Spinal cord (tissue), 10 donors: ENCODE measurements at places on chromosomes 2 and 18.

DNA sequence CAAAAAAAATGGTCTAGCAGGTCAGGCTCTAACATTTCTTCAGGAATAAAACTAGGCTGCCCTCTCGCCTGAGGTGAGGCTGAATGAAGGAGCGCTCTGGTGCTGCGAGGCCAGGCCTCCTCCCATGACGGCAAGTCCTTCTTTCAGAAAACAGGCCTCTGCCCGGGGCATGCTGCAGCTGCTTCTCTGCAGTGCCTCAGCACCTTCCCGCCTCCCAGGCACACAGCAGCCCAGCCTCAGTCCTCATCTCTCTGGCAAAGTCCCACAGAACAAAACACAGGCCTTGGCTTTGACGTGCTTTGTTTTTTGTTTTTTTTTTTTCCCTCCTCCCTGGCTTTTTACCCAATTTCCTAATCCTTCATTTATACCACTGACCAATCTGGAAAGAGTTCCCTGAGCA lies 74.8 kb downstream of the BCL11A start:
- no peaks in the 10 kb centered on the region for H3K27me3 ChIP-seq
- H3K36me3 ChIP-seq = no peaks in the 10 kb centered on the region
- no peak overlapping the region for H3K27ac ChIP-seq
- DNase-seq = no peak
- H3K4me1 ChIP-seq = peaks cover 20% of the 10 kb centered on the region

DNA sequence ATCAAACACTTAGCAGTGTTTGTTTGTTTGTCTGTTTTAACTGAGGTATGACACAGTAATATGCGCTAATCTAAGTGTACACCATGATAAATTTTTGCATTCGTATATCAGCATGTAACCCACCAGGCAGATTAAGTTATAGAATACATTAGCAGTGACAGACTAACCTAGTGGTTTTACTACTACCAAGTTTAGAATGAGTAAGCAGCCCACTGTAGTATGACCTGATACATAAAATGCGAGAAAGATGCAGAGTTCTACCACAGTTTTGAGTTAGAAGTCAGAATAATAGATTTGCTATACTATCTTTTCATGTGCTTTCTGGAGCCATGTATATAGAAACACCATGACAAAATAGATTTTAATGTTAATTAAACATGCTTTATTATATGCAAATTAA lies 19.1 kb upstream of the MAP4K4 start:
- H3K36me3 ChIP-seq = no peaks in the 10 kb centered on the region
- no peaks in the 10 kb centered on the region for H3K27me3 ChIP-seq
- H3K27ac ChIP-seq = peak overlapping the region; percentile 78
- no peak overlapping the region for H3K4me3 ChIP-seq
- H3K4me1 ChIP-seq = no peaks in the 10 kb centered on the region
- no peak for DNase-seq

- no peaks in the 10 kb centered on the region for H3K27me3 ChIP-seq
- H3K4me3 ChIP-seq = no peak overlapping the region
- H3K27ac ChIP-seq = no peak overlapping the region
- no peaks in the 10 kb centered on the region for H3K36me3 ChIP-seq
Measured at GRCh38 chr2:140509765-140510164, 1621.1 kb downstream of the LRP1B start.

GRCh38 chr2:123953846-123954245 lies 71.2 kb upstream of the CNTNAP5 start:
- no peak for DNase-seq
- H3K4me3 ChIP-seq = no peak overlapping the region
- H3K36me3 ChIP-seq = no peaks in the 10 kb centered on the region
- H3K27me3 ChIP-seq = no peaks in the 10 kb centered on the region
- no peak overlapping the region for H3K27ac ChIP-seq
- no peaks in the 10 kb centered on the region for H3K4me1 ChIP-seq

DNA sequence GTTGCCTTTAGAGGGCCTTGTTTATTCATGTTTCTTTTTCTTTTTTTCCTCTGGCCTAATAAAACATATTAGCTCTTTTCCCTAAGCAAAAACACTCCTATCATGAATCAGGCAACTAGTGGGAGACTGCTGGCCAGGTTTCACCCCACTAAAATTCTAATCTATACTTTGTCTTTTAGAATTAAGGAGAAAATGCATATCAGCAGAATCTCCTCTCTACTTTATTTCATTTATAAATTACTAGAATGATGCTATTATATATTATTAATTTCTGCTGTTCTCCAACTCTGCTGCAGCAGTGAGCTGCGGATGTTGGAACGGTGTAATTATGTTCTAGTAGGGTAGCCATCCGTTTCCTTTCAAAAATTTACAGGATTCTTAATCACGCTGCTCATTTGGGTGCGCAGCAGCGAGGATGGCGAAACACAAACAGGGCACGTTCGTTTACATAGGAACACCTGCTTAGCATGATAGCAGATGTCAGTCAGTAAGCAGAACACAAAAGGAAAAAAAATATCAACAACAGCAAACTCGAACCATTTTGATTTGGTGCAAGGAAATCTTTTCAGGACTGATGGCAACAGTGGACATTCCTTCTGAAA lies 30.5 kb downstream of the ZEB2 start:
- H3K36me3 ChIP-seq = no peaks in the 10 kb centered on the region
- H3K4me1 ChIP-seq = peaks cover 7% of the 10 kb centered on the region
- no peak for DNase-seq
- no peaks in the 10 kb centered on the region for H3K27me3 ChIP-seq

- H3K27me3 ChIP-seq = no peaks in the 10 kb centered on the region
- no peak overlapping the region for H3K27ac ChIP-seq
- no peaks in the 10 kb centered on the region for H3K4me1 ChIP-seq
- no peak overlapping the region for H3K4me3 ChIP-seq
Measured at GRCh38 chr2:188798159-188798558, 176.0 kb upstream of the COL3A1 start.

GRCh38 chr2:172734711-172735581 lies 699 bp upstream of the RAPGEF4 start:
- H3K4me1 ChIP-seq = peaks cover 11% of the 10 kb centered on the region
- peak overlapping the region; percentile 30 for H3K4me3 ChIP-seq
- H3K27me3 ChIP-seq = no peaks in the 10 kb centered on the region
- H3K27ac ChIP-seq = peak overlapping the region; percentile 25

DNA sequence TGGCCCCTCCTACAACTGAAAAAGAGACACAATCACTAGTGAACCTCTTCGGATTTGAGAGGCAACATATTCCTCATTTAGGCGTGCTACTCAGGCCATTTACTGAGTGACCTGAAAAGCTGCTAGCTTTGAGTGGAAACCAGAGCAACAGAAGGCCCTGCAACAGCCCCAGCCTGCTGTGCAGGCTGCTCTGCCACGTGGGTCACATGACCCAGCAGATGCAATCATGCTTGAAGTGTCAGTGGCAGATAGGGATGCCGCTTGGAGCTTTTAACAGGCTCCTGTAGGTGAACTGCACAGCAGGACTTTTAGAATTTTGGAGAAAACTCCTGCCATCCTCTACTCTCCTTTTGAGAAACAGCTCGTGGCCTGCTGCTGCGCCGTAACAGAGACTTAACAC lies 578.6 kb upstream of the RAB6C start:
- no peak for DNase-seq
- H3K4me1 ChIP-seq = peaks cover 3% of the 10 kb centered on the region
- H3K4me3 ChIP-seq = no peak overlapping the region
- H3K36me3 ChIP-seq = no peaks in the 10 kb centered on the region
- H3K27ac ChIP-seq = no peak overlapping the region

DNA sequence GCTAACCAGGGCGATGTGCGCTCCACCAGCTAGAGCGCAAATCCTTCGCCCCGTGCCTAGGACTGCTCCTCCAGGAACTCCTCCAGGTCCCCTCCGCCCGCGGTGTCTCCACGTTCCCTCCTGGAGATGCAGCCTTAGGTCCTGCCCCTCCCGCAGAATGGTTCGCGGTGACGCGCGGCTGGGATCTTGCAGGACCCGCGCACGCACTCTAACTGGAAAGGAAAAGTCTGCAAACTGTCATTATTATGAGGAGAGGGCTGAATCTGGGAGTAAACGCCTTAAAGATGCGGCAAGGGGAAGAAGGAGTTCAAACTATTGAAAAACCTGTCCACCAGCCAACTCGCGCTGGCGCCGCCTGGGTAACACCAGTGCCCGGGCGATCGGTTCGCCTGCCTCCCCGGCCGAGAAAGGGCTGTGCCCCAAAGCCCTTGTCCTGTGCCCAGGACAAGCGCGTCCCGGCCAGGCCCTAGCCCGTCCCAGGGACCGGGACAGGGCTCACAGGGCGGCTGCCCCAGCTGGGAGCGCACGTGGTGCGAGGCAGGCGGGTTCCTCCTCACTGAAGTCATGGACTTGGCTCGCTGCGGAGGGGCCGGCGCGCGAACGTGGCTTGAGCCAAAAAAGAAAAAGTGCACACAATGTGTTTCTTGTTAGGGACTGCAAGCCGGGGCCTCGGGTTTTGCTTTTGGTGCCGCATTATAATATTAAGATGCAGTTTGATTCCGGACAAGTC lies 5.5 kb upstream of the ID2 start:
- peak overlapping the region; percentile 96 for H3K27ac ChIP-seq
- H3K4me3 ChIP-seq = peak overlapping the region; percentile 54
- H3K36me3 ChIP-seq = no peaks in the 10 kb centered on the region
- H3K4me1 ChIP-seq = peaks cover 46% of the 10 kb centered on the region
- H3K27me3 ChIP-seq = peaks cover 4% of the 10 kb centered on the region
